CD8-positive, alpha-beta T cell (primary cell): ENCODE measurements at places on chromosomes 5 and 9.

GRCh38 chr9:128321879-128322403 lies 306 bp downstream of the TRUB2 start:
- DNase-seq, result no peak

DNA sequence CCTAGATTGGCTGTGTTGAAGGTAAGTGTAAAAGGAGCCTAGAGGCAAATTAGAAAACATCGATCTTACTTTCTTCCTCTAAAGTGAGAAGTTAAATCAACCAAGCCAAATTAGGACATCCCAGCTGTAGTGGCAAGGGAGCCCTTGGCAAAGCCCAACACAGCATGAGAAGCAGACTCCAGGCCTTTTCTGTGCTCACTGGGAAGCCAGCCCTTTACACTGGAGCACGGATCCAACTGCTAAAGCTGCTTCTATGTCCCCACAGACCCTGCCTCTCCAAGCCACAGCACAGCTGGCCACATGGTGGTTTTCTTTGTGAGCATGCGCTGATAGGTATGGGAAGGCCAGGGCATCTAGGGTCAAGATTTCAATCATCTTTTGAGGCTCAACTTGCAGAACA lies 94.1 kb downstream of the APBA1 start:
- DNase-seq, result no peak

DNA sequence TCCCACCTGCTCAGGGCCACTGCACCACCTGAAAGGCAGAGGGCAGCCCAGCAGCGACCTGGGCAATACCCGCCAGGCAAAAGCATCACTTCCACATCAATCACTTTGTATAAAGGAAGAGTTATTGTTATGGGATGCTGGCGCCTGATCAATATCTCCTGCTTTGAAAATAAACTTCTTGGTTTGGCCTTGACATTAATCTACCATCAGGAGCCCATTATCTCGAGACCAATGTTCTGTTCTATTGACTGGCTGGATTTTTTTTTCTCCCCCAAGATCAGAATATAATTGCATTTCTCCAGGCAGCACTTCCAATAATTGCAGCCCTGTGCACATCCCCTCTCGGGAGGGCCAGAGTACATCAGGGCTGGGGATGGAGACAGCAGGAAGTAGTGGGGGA lies 44.4 kb upstream of the SAP30L start:
- no peak for DNase-seq

- no peak for DNase-seq
These were observed 888 bp downstream of the RABGAP1 start for GRCh38 chr9:122941582-122942234.

DNA sequence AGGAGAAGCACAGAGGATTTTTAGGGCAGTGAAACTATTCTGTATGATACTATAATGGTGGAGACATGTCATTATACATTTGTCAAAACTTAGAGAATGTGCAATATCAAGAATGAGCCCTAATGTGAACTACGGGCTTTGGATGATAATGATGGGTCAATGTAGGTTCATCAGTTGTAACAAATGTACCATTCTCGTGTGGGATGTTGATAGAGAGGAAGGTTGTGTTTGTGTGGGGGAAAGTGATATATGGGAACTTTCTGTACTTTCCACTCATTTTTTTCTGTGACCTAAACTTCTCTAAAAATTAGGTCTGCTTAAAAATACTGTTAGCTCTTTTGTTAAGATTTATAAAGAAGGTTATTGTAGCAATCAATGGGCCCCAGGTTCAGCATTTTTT lies 138.9 kb downstream of the SPATA31D1 start:
- no peak for DNase-seq

DNA sequence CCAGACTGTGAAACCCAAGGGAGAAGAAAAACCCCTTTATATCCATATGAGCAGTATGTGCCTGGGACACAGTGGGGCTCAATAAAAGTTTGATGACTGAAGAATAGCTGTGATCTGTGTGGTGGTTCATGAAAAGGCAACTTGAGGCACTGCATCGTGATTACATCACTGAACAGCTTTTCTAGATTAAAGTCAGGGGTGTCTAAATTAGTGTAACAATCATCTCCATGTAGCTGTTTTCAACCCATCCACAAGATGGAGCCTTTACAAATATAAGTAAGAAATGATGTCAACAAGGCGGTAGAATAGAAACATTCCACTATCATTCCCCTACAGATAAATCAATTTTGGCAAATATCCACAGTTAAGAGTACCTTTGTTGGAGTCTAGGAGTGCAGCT lies 55.5 kb downstream of the PRRC1 start:
- no peak for DNase-seq

DNA sequence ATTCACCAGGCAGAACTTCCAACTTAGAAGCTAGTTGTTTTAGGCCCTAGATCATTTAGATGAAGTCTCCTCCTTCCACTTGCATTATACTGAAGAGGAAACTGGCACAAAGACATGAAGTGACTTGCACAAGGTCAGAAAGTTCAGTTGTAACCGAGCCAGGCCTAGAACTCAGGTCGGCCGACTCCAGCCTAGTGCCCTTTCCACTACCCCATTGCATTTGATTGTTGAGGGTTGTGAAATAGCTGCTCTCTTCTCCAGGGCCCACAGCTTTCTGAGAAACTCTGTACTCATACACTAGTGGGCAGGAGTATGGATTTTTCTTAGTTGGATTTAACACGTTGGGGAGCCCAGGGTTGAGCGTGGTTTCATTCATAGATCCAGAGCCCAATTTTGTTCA lies 5.6 kb downstream of the ZNF462 start:
- no peak for DNase-seq

GRCh38 chr5:42552597-42552996 lies 129.4 kb downstream of the GHR start:
- no peak for DNase-seq

DNA sequence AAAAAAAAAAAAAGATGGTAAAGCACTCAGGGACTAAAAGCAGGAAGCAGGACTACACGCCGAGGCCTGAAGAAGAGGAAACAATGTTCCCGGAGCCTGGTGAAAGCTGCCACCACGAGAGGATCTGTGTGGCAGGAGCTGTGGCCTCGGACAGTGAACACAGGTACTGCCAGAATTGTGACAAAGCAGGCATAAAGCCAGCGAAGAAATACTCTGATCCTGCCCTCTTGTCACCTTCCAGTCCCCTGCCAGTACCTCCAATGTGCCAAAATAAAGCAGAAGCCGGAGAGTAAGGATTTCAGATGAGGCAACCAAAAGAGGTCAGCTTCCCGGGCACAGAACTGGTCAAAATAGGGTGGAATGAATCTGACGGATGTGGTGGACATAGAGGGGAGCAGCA lies 211.5 kb upstream of the TARS1 start:
- no peak for DNase-seq

GRCh38 chr9:135508211-135508820 lies 7.8 kb downstream of the MRPS2 start:
- DNase-seq, result no peak

GRCh38 chr9:135883410-135884089 lies 23.8 kb downstream of the CAMSAP1 start:
- DNase-seq, result no peak

DNA sequence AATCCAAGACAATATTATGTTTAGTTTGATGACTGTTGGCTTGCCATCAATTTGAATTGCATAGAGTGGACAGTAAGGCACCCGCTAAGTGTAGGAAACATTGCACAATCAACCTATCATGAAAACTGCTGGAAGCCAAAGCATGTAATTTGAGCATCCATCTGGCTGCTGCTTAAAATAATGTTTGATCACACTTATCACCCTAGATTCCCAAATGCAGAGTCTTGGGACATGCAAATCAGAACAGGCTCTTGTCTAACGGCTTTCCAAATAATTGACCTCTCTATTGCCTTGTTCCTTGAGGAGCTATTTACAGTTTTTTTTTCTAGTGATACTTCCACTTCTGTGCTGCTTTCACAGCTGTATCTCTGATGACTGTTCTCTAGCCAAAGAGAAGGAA lies 342.1 kb downstream of the PRR16 start:
- no peak for DNase-seq

GRCh38 chr5:124454081-124454480 lies 292.4 kb downstream of the ZNF608 start:
- no peak for DNase-seq

DNA sequence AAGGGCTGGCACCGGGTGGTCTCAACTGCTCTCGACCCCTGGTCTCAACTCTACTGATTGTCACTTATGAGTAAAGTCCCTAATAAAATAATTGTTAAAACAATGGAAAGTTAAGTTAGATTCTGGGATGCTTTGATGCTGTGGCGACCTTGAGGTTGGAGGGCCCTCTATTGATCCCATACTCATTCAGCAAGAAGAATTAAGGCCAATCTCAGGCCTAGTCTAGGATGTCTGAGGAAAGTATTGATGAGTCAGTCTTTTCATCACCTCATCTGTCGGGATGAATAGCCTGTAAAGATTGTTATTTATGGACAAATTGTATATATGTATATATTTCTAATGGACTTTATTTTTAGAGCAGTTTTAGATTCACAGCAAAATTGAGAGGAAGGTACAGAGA lies 50.8 kb downstream of the WDR36 start:
- DNase-seq, result no peak

DNA sequence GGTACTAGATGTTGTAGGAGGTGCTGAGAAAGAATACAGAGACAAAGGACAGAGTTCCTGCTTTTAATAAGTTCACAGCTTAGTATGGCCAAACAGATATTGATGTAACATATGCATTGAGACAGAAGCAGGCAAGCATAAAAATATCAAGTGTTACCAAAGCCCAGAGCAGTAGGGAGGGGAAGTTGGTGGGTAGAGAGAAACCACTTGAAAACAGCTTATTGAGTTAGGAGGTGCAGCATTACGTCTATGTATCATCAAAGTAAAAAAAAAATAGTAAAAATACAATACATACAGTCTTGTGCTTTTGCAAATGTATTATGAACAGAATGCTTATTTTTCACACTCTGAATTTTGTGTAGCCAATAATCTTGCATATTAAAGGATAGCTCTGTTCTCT lies 441.8 kb upstream of the SGCD start:
- no peak for DNase-seq

DNA sequence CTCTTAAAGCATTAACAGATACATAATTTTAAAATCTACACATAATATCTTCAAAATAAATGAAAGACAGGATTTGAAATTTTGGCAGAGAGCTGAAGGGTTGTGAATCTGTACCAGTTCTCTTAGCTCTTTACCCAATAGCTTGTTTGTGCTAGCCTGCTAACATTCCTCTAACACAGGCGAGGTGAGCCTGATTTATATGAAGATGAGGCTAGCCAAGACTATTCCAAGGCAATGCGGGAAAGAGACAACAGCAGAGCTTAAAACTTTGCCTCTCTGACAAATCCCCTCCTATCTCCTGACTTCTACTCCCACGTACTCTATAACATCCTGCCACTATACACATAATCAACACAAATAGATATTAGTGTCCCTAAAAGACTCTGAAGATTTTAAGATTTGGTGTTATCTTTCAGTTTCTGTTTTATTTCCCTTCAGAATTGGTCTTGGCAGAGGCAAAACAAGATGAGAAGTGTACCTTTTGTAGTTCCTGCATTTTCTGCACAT lies 745.6 kb upstream of the ZNF608 start:
- no peak for DNase-seq

- no peak for DNase-seq
These were observed 15.8 kb upstream of the CACFD1 start for GRCh38 chr9:133443982-133444381.

- no peak for DNase-seq
These were observed 28.3 kb downstream of the JAK2 start for GRCh38 chr9:5013374-5013773.

DNA sequence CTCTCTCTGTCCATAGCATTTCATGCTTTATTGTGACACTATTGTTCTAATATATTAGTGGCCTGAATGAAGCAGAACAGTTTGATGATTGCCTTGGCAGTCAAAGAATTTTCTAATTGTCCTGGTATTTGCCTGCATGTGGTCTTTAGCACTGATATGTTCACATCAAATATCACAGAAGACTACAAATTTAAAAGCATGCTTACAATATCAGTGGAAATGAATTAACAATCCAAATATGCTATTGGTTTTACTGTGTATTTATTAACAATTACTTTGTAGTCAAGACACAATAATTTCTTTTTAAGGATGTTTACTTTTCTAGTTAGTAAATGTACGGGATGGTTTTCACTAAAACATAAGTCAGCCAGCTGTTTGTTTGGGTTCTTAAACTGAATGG lies 18.3 kb downstream of the EFNA5 start:
- no peak for DNase-seq

GRCh38 chr9:82404881-82405280 lies 416.3 kb downstream of the SPATA31D1 start:
- DNase-seq, result no peak

DNA sequence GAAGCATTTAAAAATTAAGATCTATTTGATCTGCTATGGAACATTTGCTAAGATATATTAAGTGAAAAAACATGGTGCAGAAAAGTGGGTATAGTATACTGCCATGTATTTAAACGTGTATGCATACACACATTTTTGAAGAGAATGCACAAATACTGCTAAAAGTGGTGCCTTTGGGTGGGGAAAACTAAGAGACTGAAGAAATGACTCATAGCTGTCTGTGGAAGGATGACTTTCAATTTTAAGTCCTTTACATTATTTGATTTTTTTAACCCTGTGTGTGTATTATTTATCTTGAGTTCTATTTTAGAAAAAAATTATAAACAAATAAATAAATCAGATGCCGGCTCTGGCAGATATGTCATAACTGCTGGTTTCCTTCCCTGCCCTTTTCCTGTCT lies 120.7 kb upstream of the SLIT3 start:
- no peak for DNase-seq

DNA sequence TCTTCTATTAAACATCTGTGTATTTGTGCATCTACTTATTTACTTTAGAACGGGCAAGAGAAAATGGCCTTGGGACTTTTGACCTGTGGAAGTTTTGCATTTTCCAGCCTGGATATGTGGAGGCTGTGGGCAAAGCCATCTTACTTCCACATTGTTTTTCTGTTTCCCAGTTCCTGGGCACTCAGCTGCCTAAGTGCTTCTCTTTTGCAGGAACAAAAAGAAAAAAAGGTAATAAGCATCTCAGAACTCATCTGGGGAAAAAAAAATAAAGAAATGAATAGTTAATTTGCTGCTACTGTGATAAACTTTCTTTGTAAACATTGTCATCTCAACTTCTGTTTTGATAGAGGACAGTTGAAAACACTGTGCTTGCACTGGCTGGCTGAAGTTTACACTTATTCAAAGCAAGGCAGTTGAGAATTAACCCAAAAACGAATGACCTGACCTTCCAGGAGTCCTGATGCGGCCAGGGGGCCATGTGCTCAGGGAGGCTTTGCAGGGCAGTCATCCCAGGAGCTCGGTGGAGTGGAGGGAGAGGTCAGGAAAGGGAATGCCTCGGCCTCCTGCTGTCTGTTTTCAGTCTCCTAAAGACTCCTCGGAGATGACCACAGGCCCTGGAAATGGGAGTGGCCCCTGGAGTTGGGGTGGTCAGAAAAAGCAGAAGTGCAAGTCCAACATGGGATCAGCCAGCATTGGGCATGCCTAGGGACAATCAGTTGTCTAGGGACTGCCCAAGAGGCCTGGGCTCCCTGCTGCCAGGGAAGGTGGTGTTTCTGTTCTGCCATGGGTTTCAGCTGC lies 75.5 kb downstream of the RAI14 start:
- no peak for DNase-seq

- DNase-seq, result no peak
These were observed 32.1 kb downstream of the PCA3 start for GRCh38 chr9:76796296-76796695.

GRCh38 chr9:136172412-136173079 lies 32.4 kb downstream of the LHX3 start:
- no peak for DNase-seq

GRCh38 chr9:71368157-71368556 lies 246.7 kb upstream of the TRPM3 start:
- no peak for DNase-seq
